Stomach (tissue), 19 donors: ENCODE measurements at places on chromosomes 13 and 19. TPM values are rescaled to one million over a fixed set of nuclear protein-coding genes. Genes with fewer than 3 reads are reported as not detected.

- H3K4me1 ChIP-seq: no peaks in the 10 kb centered on the region
- H3K27ac ChIP-seq: no peak overlapping the region
- no peaks in the 10 kb centered on the region for H3K27me3 ChIP-seq
- no peak overlapping the region for H3K4me3 ChIP-seq
Measured at GRCh38 chr13:90770334-90770733, 577.2 kb upstream of the MIR17HG start.

DNA sequence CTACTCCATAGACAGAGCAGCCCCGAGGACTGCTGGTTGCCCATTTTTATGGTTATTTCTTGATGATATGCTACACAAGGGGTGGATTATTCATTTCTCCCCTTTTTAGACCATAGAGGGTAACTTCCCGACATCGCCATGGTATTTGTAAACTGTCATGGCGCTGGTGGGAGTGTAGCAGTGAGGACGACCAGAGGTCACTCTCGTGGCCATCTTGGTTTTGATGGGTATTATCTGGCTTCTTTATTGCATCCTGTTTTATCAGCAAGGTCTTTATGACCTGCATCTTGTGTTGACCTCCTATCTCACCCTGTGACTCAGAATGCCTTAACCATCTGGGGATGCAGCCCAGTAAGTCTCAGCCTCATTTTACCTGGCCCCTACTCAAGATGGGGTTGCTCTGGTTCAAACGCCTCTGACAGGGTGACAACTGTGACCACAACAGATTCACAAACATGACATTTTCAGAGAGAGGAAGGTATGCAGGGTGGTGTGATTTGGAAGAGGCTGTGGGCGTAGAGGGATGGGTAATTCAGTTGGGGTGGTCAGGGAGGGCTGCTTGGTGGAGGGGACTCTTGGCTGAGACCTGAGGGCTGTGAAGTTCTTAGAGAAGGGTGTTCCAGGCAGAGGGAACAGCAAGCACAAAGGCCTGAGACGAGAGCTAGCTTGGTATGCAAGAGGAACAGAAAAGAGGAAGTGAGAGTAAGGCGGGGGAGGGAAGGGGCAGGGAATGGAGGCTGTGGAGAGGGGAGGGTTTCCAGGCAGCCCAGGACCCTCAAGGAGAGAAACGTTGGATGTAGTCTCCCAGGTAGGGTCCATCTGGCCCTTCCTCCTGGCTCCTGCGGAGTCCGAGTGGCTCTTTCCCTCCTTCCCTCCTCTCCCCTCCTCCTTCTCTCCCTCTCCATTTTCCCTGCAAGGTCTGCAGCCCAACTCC is 23.5 kb downstream of the FAM187B start:
- DNase-seq: peak; percentile 50
- H3K4me1 ChIP-seq: peaks cover 26% of the 10 kb centered on the region
- H3K36me3 ChIP-seq: no peaks in the 10 kb centered on the region
- H3K27me3 ChIP-seq: no peaks in the 10 kb centered on the region

The SUPT20H gene
- total RNA-seq: 78.1 TPM

The SIGLEC8 gene
- total RNA-seq: 2.3 TPM

The OR1M1 gene
- not detected for total RNA-seq

The CA11 gene
- not detected for total RNA-seq

- peaks cover 28% of the 10 kb centered on the region for H3K4me1 ChIP-seq
- H3K27ac ChIP-seq: no peak overlapping the region
- H3K4me3 ChIP-seq: no peak overlapping the region
- DNase-seq: no peak
Measured at GRCh38 chr19:18101268-18101667, 3.7 kb downstream of the MAST3 start.

DNA sequence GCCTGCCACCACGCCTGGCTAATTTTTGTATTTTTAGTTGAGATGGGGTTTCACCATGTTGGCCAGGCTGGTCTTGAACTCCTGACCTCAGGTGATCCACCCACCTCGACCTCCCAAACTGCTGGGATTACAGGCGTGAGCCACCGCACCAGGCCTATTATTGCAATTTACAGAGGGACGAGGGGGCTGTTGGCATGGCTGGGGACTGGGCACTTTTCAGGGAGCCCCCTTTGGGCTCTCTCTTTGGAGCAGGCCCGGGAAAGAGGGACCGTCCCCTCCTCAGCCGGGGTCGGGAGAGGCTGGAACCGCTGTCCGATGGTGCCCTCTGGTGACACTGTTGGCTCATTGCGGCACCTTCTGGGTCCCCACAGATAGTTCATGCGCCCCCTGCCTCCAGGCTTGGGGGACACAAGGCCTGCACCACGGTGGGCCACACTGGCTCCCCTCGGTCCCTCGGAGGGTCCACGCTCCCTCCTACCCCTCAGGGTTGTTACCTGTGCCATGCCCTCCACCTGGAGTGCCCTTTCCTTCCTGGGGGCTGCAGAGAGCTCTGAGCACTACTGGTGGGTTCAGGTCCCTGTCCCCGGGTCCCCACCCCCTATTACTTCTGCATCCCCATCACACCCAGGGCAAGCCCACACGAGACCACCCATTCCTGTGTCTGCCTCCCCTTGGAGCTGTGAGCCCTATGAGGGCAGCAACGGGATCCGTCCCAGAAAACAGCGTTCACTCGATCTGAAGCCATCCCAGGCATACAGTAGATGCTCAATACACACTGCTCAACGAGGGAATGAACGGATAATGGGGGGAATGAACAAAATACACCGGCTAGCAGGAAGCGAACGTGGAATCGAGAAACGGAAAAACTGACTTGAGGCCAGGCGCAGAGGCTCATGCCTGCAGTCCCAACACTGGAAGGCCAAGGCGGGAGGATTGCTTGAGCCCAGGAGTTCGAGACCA is 12.5 kb downstream of the FEM1A start:
- H3K27me3 ChIP-seq: no peaks in the 10 kb centered on the region
- no peak overlapping the region for H3K27ac ChIP-seq
- peak; percentile 65 for DNase-seq
- peaks cover 18% of the 10 kb centered on the region for H3K4me1 ChIP-seq

GRCh38 chr13:37211487-37211886 is 106.0 kb upstream of the CSNK1A1L start:
- no peaks in the 10 kb centered on the region for H3K27me3 ChIP-seq
- H3K4me3 ChIP-seq: no peak overlapping the region
- DNase-seq: no peak
- no peaks in the 10 kb centered on the region for H3K4me1 ChIP-seq

DNA sequence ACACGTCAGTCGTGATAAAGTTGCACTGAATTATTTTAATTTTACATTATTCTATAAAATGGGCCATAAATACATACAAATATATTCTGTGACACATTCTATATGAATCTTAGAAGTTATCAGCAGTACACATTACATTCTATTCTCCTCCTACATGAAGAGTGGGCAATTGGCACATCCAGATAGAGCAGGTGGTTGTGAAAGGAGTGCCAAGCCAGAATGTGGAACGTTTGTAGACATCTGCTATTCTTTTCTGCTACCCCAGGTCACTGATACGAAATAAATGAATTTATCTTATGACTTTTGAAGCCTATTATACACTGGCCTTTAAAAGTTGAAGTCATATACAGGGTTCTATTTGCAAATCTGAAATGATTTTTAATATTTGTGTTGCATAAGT is 373.2 kb downstream of the PCDH17 start:
- H3K4me1 ChIP-seq: no peaks in the 10 kb centered on the region
- no peak overlapping the region for H3K27ac ChIP-seq
- no peaks in the 10 kb centered on the region for H3K27me3 ChIP-seq
- no peak overlapping the region for H3K4me3 ChIP-seq
- DNase-seq: no peak

The ICAM1 gene
- total RNA-seq: 15.6 TPM

The FAM83E gene
- total RNA-seq: 118 TPM

The NLRP4 gene
- not detected for total RNA-seq

- peaks cover 63% of the 10 kb centered on the region for H3K4me1 ChIP-seq
- no peaks in the 10 kb centered on the region for H3K27me3 ChIP-seq
- peak overlapping the region; percentile 68 for H3K4me3 ChIP-seq
- H3K36me3 ChIP-seq: no peaks in the 10 kb centered on the region
Measured at GRCh38 chr19:16068696-16069259, 7.5 kb upstream of the TPM4 start.

DNA sequence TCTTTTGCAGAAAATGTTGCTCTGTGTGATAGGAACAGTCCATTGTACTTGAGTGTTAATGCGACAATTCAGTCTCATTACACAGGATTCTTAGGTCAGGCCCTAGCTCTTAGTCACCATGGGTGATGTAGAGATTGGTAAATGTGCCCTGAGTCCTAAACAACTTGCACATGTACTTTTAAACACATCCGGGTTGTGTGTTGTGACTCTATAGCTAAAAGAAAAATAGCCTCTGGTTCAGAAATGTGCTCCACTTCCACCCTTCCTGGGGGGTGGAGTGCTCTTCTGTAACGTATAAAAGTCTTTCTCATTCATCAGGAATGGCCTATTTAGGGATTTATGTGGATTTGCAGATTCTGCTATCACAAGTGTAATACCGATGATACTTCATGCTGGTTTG is 5.2 kb downstream of the SPATA13 start:
- peaks cover 5% of the 10 kb centered on the region for H3K27me3 ChIP-seq
- H3K27ac ChIP-seq: no peak overlapping the region
- H3K4me1 ChIP-seq: peaks cover 60% of the 10 kb centered on the region
- no peak overlapping the region for H3K4me3 ChIP-seq
- peaks cover 29% of the 10 kb centered on the region for H3K36me3 ChIP-seq

- H3K36me3 ChIP-seq: no peaks in the 10 kb centered on the region
- no peak overlapping the region for H3K4me3 ChIP-seq
- no peak overlapping the region for H3K27ac ChIP-seq
- DNase-seq: no peak
- H3K27me3 ChIP-seq: no peaks in the 10 kb centered on the region
Measured at GRCh38 chr13:71828564-71828963, 38.4 kb downstream of the DACH1 start.

GRCh38 chr19:18055967-18056366 is 30.8 kb downstream of the IL12RB1 start:
- no peak overlapping the region for H3K27ac ChIP-seq
- H3K4me1 ChIP-seq: peaks cover 28% of the 10 kb centered on the region
- DNase-seq: no peak
- no peaks in the 10 kb centered on the region for H3K36me3 ChIP-seq

GRCh38 chr13:37485756-37486155 is 112.8 kb downstream of the POSTN start:
- H3K27ac ChIP-seq: no peak overlapping the region
- no peaks in the 10 kb centered on the region for H3K27me3 ChIP-seq
- no peak for DNase-seq
- H3K4me3 ChIP-seq: no peak overlapping the region

DNA sequence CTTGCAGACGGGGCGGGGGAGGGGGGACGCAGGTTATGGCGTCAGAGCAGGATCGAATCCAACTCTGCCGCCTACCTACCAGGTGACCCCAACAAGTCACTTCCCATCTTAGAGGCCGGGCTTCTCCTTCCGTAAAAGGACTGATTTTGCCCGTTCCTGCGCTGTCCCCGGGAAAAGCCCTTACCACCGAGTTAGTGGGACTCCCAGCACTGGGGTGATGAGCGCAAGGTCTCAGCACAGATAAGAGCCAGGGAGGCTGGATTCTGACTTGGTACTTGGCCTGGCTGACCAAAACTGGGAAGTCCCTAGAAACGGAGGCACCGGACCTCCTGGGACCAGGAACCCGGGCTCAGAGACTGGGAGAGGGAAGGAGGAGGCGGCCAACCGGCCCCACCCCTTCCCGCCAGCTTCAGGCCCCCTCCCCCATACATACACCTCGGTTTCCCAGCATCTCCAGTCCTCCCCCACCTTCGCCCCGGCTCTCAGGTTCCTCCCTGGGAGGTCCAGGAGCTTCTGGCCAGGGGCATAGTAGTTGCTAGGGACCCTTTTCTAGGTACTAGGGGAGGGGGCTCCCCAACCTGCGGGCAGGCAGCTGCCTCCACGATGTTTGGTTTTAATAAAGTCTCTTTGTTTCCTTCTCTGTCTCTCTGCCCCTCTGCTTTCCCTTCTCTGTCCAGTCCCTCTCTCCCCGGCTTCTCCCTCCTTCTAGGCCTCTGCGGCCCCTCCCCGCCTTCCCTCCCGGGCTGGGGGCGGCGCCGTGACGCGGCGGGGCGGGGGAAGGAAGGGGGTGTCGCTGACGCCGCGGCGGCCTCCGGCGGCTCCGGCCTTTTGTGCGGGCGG is at the start of gene GRAMD1A:
Gene GRAMD1A (plus strand): TSS at position 826 of the 840 bp plus-strand sequence. CDS start 156 bp downstream, outside the sequence.
- peak within 1 kb of the TSS; percentile 94 for H3K27ac ChIP-seq
- H3K36me3 ChIP-seq: no peaks in the 10 kb centered on the region
- DNase-seq: peak; percentile 96
- no peaks in the 10 kb centered on the region for H3K27me3 ChIP-seq
- peak within 1 kb of the TSS; percentile 82 for H3K4me3 ChIP-seq
- peaks cover 56% of the 10 kb centered on the region for H3K4me1 ChIP-seq

- peaks cover 93% of the 10 kb centered on the region for H3K36me3 ChIP-seq
- no peak overlapping the region for H3K27ac ChIP-seq
- no peak overlapping the region for H3K4me3 ChIP-seq
- no peaks in the 10 kb centered on the region for H3K27me3 ChIP-seq
- DNase-seq: peak; percentile 23
- H3K4me1 ChIP-seq: no peaks in the 10 kb centered on the region
Measured at GRCh38 chr19:317710-318508, 26.7 kb downstream of the MIER2 start.

DNA sequence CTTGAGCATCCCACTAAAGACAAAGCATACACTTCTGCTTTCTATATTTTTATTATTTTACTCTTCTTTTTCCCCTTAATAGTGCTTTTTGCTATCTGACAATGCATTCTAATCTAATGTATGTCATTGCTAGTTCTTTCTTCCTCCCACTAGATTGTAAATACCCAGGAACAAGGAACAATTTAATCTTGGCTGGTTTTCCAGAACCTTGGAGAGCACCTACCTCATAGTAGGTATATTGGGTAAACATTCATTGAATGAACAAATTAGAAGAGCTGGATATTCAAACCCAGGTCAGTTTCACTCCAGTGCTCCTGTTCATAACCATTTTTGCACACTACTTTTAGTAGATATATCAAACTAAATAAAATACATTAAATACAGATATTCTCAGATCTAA is 1617.6 kb upstream of the SLC10A2 start:
- H3K27me3 ChIP-seq: no peaks in the 10 kb centered on the region
- no peaks in the 10 kb centered on the region for H3K36me3 ChIP-seq
- H3K4me3 ChIP-seq: no peak overlapping the region
- DNase-seq: no peak
- no peaks in the 10 kb centered on the region for H3K4me1 ChIP-seq
- no peak overlapping the region for H3K27ac ChIP-seq
